ENCODE measurements at places on chromosomes 4 and X. TPM values are rescaled to one million over a fixed set of nuclear protein-coding genes. Genes with fewer than 3 reads are reported as not detected.

PLS3 gene
- 321 TPM for total RNA-seq

- no peak for DNase-seq
These were observed 517.0 kb downstream of the SPRY1 start for GRCh38 chr4:123913598-123913997.

MAD2L1 gene
- total RNA-seq = 7.7 TPM

- DNase-seq = no peak
These were observed 193.0 kb upstream of the LCORL start for GRCh38 chr4:18214411-18215055.

CT47B1 gene
- total RNA-seq = not detected

DNA sequence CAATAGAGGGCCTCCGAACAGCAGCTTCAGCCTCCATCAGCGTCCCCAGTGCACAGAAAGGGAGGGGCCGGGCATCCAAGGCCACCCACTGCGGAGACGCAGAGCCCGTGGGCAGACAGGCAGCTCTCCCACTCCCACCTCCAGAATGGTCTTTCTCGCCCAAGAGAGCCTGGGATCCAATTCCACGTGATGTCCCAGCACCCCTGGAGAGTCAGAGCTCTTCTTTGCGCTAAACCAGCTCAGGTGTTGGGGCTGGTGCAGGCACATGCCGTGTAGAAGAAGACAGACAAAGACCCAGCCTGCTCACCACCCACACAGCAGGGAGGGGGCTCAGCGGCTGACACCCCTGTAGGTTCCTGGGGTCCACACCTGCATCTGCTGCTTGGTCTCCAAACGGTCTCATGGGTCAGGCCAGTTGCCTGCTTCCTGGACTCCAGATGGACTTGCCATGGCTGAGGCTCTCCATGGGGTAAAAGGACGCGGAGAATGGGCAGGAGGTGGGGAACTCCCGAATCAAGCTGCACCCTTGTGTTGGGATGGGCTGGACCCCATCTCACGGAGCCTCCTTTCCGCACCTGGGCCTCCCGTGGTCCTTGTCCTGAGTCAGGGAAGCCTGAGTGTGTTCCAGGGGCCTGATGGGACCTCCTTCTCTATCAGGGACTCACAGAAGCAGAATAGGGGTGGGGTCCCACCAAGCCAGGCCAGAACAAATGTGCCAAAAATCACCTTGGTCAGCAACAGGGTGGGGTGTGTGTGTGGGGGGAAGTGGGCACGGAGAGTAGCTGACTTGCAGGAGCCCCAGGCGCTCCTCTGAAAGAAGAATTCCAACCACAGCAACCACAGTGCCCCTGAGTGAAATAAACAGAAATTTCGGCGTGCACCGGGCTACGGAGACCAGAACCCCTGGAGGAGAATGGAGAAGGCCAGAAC, 11.6 kb upstream of the ASMTL start:
- no peak for DNase-seq

DNA sequence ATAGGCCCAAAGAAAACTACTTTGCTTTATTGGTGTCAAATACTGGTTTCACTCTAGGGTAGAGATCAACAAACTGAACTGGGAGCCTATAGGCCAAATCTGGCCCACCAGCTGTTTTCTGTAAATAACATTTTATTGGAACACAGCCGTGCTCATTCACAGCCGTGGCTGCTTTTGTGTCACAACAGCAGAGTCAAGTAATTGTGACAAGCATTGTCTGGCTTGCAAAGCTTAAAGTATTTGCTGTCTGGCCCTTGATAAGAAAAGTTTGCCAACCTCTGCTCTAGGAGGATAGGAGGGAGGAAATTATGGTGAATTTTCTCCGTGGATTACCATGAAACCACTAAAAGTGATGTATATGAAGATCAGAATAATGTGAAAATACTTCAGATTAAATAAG, 53.4 kb downstream of the GPAT3 start:
- no peak for DNase-seq

DNA sequence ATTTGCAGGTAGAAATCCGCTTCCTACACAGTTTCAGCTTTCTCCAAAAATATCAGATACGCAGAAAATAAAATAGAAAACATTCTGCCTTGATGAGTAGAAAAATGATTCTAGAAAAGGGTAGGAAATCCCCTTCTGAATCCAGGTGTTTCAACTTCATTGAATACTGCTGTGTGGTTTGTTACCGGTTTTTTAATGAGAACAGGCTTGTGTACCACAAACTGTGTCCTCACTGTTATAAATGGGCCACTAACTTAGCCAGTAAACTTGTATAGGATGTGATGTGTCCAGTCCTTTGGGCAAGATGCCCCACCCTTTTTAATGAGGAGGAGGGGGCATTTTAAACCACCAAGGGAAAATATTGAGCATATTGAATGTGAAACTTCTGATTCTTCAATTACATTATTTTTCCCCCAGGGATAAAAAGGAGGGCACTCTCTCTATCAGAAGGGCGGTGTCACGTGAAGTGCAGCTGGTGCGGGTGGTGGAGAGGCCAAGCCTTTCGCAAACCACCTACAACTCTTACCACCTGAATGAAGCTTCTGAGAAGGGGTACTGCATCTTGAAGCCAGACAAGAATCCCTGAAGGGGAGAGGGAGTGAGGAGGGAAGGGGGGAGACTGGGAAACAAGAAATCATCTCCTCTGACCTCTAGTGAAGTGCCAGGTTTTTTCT, 4.5 kb downstream of the CXXC4 start:
- no peak for DNase-seq

XKRX gene
- total RNA-seq = under 0.01 TPM

GRCh38 chrX:103756736-103757135, 19.9 kb upstream of the PLP1 start:
- no peak for DNase-seq

GRCh38 chrX:22690116-22690515, 309.6 kb upstream of the DDX53 start:
- DNase-seq = peak; percentile 19

WDR17 gene
- under 0.01 TPM for total RNA-seq

- no peak for DNase-seq
These were observed 293.8 kb downstream of the IQCM start for GRCh38 chr4:149521611-149522425.

DNA sequence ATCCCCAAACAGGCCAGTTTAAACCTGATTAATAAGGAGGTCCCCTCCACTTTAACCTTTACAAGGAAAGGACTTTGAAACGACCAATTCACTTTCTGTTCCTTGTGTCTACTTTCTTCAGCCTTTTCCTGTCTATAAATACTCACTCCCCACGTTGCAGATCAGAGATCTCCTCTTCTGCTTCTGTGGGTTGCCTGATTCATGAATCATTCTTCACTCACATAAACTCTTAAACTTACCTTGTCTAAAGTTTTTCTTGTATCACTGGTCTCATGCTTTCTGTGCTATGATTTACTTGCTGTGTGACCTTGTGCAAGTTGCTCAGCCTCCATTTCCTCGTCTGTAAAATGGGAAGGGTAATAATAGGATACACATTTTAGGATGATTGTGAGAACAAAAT, 236.1 kb downstream of the QDPR start:
- no peak for DNase-seq

DNA sequence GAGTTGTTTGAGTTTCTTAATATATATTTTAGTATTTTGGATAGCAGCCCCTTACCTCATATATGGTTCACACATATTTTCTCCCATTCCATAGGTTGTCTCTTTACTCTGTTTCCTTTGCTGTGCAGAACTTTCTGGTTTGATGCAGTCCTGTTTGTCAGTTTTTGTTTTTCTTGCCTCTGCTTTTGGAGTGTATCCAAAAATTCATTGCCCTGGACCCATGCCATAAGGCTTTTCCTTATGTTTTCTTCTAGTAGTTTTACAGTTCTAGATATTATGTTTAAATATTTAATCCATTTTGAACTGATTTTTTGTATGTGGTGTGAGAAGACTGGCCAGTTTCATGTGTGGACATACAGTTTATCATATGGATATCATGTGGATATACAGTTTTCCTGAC, 58.5 kb upstream of the NUDT6 start:
- peak; percentile 2 for DNase-seq

DNA sequence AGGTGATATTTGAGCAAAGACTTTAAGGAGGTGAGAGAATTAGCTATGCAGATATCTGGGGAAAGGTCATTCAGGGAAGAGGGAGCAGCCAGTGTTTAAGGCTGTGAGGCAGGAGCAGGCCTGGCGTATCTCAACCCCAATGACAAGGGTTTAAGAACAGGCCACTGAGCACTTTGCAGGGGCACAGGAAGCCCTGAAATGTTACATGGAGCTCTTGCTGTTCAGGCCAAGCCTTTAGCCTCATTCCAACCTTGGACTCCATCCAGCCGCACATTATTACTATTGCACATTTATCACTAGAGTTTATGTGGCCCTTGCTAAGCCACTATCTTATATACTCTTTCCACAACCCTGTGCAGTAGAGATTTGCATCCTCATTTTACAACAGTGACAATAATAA, 114.0 kb downstream of the EFNB1 start:
- no peak for DNase-seq

KLHL4 gene
- 51.8 TPM for total RNA-seq

GRCh38 chr4:151087467-151087866, 12.0 kb upstream of the RPS3A start:
- no peak for DNase-seq

DNA sequence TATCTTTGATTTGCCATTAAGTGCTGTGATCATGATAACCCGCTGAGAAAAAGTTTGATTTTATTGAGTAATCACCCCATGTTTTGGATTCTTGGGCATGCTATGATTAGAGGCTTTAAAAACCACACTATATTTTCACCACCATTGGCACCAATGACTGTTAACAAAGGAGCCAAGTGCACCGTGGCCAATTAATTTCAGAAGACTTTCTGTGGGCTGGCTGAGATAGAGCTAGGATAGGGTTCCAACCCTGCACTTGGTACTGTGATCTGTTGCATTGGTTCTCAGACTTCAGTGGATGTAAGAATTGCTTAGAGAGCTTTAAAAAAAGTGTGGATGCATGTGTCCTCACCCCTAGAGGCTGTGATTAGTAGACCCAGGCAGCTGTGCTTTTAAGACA, 32.4 kb downstream of the OCRL start:
- DNase-seq = no peak

DNA sequence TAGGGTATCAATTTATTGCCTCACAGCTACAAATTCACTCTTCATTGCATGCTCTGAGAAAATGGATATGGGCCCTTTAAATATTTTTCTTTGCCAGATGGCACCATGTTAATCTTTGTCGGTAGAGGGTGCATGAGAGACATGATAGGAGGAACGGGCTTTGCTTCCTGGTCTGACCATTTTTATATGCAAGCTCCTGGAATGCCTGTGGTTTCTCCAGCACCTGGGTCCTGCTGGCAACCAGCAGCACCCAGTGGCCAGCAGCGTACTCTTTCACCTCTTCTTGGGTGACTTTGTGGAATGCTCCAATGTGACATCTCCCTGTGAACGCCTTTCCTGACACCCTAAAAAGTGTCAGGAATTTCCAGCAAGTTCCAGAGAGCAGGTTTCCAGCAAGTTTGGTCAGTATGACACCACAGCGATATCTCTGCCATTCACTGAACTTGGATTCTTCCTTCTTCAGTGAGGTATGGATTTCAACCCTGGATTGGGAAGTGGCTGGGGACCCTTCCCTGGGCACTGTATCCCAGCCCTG, 140.3 kb upstream of the PGRMC2 start:
- peak; percentile 81 for DNase-seq

DNA sequence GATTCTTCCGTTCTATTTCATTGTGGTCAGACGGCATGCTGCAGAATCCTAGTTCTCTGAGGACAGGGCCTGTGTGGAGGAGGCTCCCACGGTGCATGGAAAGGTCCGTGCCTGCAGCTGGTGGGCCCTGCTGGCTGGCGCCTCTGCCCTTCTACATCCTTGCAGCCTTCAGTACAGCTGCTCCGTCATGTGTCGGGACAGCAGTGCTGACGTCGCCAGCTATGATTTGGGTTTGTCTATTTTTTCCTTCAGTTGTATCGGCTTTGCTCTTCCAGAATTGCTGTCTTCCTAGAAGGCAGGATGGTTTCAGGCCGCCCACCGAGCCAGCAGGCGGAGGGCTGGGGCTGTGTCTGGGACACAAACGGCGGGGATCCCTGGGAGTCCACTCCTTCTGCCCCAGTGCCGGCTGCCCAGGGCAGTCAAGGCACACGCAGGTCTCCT, 32.1 kb upstream of the CPLX1 start:
- no peak for DNase-seq

MAGEC2 gene
- not detected for total RNA-seq

GRCh38 chrX:31127716-31128115, 55.9 kb upstream of the FTHL17 start:
- no peak for DNase-seq

STATH gene
- total RNA-seq = not detected

DNA sequence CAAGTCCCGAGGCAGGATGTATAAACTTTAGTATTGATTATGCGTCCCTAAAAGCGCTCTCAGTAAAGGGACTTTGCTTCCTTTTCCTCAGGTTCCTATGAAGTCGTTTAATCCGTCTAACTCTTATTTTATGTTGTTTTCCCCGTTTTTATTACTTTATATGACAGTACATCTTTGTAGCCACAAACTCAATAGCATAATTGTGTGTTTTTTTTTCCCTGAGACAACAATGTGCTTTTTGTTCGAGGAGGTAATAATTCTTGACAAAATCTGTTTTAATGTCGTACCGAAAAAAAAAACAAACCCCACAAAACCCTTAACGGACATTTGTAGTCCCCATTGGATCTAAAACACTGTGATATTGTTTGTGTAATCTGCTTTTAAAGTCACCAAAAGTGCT, 17.9 kb upstream of the PPP2R3B start:
- no peak for DNase-seq

FAM47A gene
- not detected for total RNA-seq

DNA sequence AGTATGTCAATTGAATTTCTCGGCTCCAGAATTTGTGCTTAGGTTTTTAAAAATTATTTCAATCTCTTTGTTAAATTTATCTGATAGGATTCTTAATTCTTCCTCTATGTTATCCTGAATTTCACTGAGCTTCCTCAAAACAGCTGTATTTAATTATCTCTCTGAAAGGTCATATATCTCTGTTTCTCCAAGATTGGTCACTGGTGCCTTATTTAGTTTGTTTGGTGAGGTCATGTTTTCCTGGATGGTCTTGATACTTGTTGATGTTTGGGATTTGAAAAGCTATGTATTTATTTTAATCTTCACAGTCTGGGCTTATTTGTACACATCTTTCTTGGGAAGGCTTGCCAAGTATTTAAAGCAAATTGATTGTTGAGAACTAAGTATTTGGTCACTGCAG, 24.7 kb upstream of the HERC3 start:
- DNase-seq = no peak

- DNase-seq = peak; percentile 29
These were observed 6.0 kb upstream of the CWH43 start for GRCh38 chr4:48979914-48980579.

DAPP1 gene
- total RNA-seq = not detected

- no peak for DNase-seq
These were observed 45.1 kb downstream of the ASB9 start for GRCh38 chrX:15224747-15225146.

DNA sequence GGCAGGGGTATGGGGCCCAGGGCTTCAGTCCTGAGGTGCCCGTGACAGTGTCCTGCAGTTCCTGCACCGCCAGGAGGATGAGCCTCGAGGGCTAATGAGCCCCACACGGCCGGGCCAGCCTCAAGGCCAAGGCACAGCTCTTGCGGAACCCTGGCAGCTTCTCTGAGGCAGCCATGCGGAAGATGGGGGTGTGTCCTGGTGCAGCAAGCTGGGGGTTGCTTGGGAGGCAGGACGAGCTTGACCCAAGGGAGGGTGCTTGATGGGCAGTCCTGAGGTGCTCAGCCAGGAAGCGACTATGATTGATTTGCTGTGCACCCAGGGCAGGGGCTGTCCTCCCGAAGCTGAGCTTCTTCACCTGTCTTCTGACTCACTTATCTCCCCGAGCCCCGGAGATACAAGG, 9.1 kb upstream of the FGFR3 start:
- no peak for DNase-seq

- DNase-seq = no peak
These were observed 42.1 kb downstream of the SLC2A9 start for GRCh38 chr4:9979101-9979701.

GRCh38 chr4:130336585-130337217, 1240.7 kb downstream of the C4orf33 start:
- DNase-seq = peak; percentile 24

Measured in lung microvascular endothelial cell (primary cell).